ENCODE measurements at places on chromosomes 1 and 21.

DNA sequence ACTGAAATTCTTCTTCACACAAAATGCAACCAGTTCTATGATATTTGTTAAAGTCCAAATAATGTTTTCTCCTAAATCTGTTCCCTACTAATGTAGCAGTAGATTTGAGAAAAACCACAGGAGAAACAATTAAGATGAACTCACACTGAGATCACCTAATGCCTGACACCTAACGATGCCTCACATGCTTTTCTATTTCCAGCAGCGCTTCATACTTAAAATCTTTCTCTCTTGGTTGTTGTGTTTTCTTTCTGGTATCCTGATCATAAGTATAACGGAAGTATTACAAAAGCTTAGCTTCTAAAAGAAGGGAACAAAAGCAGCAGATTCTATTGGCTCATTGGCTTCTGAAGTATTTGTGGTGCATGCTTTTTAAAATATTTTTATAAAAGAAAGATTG, 267.2 kb upstream of the SGIP1 start:
- DNase-seq, result no peak

DNA sequence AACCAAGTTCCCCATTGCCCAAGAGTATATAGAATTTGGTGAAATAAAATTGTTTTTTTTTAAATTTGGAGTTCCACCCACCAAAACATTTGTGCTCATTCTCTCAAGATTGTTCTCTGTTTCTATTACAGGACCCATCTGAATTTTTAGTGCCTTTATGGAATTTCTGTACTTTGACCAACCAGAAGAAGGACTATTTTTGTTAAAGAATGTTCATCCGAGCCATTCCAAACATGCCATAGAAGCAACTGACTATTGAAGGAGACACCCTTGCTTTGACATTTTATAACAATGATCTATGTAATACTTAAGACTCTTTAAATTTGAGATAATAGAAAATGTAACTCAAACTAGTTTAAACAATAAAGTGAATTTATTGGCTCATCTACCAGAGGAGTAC, 655.7 kb upstream of the ADAMTS5 start:
- DNase-seq, result no peak

- DNase-seq, result no peak
Observed at GRCh38 chr1:175530183-175530582, 213.2 kb downstream of the TNR start.

- no peak for DNase-seq
Observed at GRCh38 chr1:13921190-13921589, 221.2 kb downstream of the PRDM2 start.

DNA sequence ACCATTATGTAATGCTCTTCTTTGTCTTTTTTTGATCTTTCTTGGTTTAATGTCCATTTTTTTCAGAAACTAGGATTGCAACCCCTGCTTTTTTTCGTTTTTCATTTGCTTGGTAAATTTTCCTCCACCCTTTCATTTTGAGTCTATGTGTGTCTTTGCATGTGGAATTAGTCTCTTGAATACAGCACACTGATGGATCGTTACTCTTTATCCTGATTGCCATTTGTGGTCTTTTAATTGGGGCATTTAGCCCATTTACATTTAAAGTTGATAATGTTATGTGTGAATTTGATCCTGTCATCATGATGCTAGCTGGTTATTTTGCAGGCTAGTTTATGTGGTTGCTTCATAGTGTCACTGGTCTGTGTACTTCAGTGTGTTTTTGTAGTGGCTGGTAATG, 75.6 kb upstream of the ETV3 start:
- DNase-seq, result no peak

DNA sequence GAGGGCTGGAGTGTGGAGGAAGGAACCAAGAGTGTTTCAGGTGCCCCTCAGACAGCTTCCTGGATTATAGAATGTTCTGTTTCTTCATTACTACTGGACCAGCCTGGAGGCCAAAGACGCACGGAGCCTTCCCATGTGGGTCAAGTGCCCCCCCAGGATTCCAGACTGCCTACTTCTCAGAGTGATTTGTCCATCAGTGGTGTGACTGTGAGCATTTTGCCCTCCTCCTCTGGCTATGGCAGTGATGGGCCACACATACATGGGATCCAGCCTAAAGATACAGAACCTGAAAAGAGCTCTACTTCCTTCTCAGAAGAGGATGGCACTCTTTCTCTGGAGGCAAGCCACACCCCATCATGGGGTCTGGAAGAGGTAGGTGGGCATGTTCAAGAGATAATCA, 64.9 kb downstream of the MACF1 start:
- no peak for DNase-seq

- DNase-seq, result no peak
Observed at GRCh38 chr1:94093396-94093795, 27.6 kb downstream of the ABCA4 start.

- DNase-seq, result no peak
Observed at GRCh38 chr1:98487620-98488019, 173.9 kb upstream of the SNX7 start.

DNA sequence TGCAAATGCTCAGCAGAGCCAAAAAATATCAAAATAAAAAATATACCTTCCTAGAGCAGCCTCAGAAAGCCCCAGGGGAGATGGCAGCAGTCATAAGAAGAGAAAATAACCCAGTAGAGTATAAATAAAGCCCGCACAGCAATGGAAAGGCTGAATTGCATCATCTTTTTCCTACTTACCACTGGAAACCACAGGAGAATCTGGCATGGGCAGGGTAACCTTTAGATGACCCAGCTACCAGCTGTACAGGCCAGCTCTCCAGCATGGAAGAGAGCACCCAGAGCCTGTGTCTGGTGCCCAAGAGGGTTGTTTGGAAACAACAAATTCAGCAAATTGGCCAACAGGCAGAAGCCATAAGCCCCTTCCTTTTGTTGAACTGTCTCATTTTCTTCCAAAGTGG, 253.1 kb downstream of the OMA1 start:
- DNase-seq, result no peak

- DNase-seq, result no peak
Observed at GRCh38 chr1:168396508-168396907, 115.8 kb downstream of the TBX19 start.

DNA sequence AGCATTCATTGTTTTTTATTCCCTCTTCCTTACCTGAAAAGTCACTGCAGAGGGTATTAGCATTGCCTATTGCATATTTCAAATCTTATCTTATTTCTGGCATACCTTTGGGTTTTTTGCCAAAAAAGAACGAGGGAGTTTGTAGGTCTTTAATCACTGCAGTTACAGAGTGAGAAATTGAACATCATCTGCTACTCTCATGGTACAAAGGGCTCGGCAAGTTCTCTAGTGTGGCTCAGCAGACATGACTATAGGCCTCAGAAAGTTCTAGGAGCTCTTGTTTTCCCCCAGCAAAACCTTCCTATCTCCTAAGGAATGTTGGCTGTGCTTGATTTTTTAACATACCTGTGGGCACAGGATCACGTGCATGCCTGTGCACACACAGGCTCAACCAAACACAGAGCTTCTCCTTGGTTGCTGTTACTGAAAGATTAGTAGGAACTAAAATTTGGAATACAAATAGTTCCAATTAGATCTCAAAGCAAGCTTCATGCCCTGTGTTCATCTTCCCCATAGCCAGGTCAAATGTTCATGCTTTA, 69.7 kb downstream of the CCDC185 start:
- DNase-seq, result no peak

- DNase-seq, result no peak
Observed at GRCh38 chr1:61472876-61473275, 252.1 kb downstream of the TM2D1 start.

GRCh38 chr1:14392859-14393365, 205.6 kb upstream of the KAZN start:
- no peak for DNase-seq

GRCh38 chr1:36433102-36433501, 17.1 kb downstream of the OSCP1 start:
- no peak for DNase-seq

GRCh38 chr21:38993561-38993960, 187.8 kb downstream of the ETS2 start:
- no peak for DNase-seq

GRCh38 chr1:50438945-50439344, 15.7 kb upstream of the DMRTA2 start:
- DNase-seq, result no peak

DNA sequence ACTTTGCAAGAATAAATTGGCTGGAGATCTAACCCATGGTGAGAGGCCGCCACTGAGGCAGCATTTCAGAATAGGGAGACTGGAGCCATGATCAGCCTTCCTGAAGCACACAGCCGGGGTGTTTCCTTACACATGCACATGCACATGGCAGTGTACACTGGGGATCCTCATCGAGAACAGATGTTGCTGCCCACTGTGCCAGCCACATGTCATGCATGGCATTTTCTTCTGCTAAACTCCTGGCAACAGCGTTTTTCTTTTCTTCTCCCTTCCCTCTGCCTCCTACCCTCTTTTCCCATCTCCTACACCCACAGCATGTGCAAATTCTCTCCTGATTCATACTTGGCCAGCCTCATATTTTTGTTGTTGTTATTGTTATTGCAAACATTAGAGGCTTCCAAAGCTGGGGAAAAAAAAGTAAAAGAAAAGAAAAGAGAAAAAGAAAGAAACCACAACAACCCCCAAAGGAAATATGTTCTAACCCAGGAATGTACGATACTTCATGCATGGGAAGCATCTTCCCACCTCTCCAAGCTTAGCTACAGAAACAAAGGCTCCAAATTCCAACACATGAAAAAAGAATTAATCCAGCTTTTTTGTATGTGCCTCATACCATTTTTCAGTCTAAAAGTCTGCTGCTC, 344.0 kb downstream of the ASTN1 start:
- no peak for DNase-seq

- no peak for DNase-seq
Observed at GRCh38 chr1:22380024-22380785, 71.4 kb upstream of the ZBTB40 start.

GRCh38 chr1:22914156-22914555, 58.5 kb downstream of the LACTBL1 start:
- no peak for DNase-seq

DNA sequence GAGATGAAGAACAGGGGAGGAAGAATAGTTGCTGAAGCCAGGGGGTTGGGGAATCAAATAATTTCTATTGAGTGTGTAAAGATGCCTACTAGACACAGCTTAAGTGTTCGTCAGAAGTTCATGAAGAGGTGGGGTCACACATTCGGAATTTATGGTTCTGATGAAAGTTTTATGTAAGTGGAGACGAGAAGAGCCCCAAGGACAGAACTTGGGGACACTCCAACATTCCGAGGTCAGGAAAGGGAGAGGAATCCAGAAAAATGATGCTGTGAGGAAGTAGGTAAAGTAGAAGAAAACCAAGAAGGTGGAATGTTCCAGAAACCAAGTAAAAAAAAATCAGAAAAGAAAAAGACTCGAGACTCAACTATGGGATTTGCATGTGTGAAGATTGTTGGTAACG, 272.5 kb downstream of the SIPA1L2 start:
- no peak for DNase-seq

DNA sequence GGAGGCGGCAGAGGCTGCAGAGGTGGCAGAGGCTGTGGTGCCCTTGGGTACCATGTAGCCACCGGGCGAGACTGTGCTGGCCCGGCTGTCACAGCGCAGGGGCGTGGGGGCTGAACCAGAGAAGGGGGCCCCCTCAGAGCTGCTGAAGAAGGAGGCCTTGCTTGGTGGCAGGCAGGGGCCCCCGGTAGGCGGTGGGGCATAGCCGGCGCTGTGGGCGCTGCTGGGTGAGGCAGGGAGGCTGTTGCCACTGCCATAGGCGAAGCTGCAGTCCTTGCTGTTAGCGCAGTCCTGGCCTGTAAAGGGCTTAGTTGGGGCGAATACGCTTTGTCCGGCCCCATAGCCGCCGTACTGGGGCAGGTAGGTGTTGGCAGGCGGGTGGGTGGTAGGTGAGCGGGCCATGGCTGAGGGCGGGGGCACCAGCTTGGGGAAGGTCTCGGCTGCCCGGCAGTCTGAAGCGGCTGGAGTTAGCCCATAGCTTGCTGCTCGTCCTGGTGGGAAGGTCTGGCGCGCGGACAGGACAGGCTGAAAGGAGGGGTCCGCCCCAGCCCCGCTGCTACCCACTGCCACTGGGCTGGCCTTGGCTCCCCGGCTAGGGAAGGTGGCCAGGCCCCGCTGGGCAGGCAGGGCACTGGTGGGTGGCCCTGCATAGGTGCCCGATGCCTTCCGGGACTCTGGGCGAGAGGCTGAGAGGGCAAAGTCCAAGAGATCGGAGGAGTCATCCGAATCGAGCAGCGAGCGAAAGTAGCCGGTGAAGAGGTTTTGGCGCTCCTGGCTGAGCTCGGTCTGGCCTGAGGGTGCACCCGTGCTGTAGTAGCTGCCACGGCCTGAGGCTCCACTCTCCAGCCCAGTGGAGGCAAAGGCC, 54.9 kb downstream of the AHDC1 start:
- no peak for DNase-seq

DNA sequence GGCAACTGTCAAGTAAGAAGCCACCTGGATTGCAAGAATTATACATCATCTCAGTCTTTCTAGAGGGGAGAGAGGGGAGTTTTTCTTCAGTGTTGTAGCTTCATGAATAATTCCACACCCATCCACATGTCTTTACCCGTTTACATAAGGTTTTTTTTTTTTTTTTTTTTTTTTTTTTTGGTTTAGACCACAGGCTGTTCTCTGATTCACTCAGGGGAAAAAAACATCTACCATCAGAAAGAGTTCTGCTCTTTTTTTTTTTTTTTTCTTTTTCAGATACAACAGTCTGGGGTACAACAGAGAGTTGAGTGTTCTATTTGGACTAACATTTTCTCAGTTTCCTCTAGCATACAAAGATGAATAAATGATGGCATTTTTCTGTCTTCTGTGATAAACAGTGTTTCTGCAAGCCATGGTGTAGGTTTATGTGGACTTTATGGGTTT, 4.9 kb upstream of the KIF14 start:
- no peak for DNase-seq

- DNase-seq, result no peak
Observed at GRCh38 chr1:219385787-219386427, 212.2 kb downstream of the LYPLAL1 start.

DNA sequence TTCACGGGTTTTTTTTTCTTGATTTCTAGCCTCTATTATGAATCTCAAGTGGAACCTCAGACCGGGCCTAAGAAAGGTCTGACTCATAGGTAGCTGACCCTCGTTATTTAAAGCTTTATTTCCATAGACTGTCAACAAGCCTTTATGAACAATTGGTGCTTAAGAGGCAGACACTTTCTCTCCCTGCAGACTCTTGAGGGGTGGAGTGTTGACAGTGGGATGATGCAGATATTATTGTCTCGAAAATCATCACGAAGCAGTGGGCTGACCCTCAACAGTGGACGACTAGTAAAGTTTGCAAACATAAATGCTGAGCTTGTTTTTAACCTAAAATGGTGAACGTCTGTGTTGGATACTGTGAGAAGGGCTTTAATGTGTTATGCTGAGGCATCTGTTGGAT, 1.8 kb downstream of the SFT2D2 start:
- DNase-seq, result no peak

- DNase-seq, result no peak
Observed at GRCh38 chr1:95004013-95004412, 68.7 kb downstream of the ALG14 start.

DNA sequence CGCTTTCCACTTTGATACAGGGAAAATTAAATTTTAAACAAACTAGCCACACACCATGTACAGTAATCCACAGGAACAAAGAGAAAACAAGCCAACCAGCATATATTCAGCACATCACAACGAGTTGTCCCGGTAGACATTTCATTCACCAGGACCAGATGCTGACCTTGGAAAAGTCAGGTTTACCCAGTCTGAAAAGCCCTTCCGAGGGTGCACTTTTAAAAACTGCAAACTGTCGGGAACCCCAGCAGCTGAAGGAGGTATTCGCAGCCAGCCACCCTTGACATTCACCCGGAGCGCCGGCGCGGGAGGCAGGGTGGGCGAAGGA, 1.2 kb downstream of the MCOLN3 start:
- DNase-seq, result no peak

GRCh38 chr1:59165353-59165752, 131.5 kb upstream of the FGGY start:
- DNase-seq, result no peak

All from activated CD4-positive, alpha-beta T cell treated with anti-CD3 and anti-CD28 coated beads, Interleukin-2, amount 50 U/mL, for 24 hours (primary cell).